ENCODE measurements at places on chromosomes 1 and 21.

- DNase-seq, result peak; percentile 60
Observed at GRCh38 chr21:37711836-37712568, 204.3 kb downstream of the KCNJ6 start.

DNA sequence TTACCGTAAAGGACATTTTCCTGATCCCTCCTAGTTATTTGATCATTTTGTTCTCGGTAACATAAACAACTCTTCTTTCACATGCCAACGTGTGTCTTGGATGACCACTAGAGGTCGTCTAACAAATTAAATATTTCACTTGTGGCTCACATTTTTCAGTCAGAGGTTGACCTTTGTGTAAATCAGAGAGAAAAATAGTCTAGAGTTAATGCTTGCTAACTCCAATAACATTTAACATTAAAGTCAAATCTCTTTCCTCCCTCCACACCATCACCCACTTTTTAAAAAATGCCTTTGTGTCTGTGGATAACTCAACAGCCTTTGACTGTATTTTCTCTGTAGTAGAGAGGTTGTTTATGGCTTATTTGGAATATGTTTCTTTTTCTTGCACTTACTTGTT, 220.5 kb upstream of the B3GALT2 start:
- peak; percentile 36 for DNase-seq

DNA sequence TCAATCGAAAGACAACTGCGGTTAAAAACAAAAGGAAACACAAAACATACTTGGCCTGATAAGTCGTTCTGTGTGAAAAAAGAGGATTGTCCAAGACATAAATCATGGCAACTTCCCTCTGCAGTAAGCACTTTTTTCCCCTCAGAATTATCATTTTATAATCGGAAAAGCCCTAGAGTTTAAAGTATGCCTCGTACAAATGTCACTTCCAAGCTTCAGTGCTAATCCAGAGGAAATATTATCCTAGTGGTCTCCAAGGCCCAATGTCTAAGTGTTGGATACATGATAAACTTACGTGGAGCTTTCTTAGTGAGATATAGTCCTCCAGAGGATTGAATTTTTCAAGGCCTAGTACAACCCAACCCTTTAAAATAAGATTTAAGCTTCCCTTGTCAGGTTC, 11.2 kb upstream of the NTMT2 start:
- no peak for DNase-seq

GRCh38 chr1:236990052-236990445, 14.2 kb downstream of the MT1HL1 start:
- no peak for DNase-seq

DNA sequence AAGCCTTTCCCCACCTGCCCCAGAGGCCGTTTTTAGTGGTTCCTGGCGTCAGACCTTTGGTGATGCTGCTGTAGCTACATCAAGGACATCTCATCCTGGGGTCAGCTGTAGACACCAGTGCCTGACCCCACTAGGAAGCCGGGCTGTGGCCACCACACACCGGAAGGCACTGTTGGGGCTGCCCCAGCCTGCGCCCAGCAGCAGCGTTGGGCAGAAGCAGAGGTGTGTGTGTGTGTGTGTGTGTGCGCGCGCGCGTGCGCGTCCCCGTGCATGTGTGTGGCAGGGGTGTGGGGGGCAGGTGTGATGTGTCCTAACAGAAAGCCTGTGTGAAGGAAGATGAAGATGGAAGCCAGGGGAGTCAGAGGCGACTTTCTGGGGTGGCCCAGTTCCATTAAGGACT, 62.0 kb upstream of the COL6A1 start:
- DNase-seq, result no peak

DNA sequence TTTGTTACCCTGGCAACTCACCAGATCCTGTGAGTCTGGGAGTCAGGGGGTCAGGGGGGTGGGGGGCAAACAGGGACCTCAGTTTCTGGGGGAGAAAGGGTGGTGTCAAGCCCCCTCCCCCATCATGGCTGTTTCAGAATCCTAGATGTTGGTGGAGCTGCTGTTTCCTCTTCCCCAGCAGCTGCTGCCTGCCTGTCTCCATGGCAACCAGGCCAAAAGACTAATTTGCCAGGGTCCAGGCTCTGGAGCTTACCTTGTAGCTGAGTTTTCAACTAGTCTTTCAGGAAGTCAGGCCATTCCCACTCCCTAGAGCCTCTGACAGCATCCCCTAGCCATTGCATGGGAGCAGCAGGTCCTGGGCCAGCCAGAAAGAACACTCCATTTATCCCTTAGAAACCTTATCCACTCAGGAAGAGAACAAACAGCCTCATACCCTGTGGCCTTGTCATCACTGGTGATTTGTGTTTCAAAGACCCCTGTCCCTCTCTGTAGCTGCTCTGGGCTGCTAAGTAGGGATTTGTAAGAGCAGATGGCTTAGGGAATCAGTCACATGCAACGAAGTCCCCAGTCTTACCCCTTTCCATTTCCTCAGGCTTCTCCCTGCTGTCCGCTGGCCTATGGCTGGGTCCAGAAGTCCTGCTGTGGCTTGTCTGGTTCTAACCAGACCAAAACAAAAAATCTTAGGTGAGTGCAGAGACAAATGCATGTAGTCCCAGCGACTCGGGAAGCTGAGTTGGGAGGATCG, 21.5 kb upstream of the STMN1 start:
- DNase-seq, result no peak

DNA sequence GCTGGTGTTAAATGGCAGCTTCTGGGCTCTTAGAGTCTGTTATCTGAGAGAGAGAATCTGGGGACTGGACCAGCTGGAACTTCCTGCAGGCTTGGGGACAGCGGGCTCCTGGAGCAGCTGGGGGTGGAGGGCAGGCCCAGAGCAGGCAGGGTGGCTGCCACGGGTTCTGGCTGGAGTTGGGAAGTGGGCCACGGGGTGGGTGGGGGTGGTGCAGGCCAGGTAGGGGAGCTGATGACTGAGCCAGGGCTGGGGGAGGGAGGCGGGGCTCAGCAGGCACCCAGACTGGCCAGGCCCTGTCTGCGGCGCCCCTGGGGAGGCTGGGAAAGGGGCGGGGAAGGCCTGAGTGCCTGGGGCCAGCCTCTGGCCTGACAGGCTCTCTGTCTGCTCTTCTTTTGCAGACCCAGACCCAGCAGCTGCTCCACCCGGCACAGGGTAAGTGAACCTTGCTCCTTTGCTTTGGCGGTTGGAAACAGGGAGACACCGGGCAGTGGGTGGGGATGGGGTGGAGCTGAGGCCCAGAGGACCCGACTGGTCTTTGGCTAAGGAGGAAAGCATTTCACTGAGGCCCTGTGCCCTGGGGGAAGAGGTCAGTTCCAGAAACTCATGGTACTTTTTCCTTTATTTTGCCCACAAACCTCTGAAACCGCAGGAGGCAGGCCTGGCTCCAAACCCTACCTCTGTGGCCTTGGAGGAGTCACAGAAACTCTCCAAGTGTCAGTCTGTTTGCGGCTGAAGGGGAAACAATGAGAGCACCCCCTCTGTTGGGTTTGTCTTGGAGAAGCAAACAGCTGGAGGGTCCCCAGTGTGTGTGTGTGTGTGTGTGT, 48.8 kb downstream of the ARHGEF10L start:
- no peak for DNase-seq

- DNase-seq, result no peak
Observed at GRCh38 chr1:42135426-42135825, 17.8 kb upstream of the GUCA2B start.

GRCh38 chr21:37593740-37594471, 227.3 kb downstream of the DYRK1A start:
- DNase-seq, result no peak

- no peak for DNase-seq
Observed at GRCh38 chr1:8533907-8534306, 216.0 kb downstream of the SLC45A1 start.

GRCh38 chr1:222014001-222014400, 272.1 kb upstream of the DUSP10 start:
- no peak for DNase-seq

GRCh38 chr1:183002267-183002666, 21.0 kb upstream of the LAMC1 start:
- DNase-seq, result no peak

DNA sequence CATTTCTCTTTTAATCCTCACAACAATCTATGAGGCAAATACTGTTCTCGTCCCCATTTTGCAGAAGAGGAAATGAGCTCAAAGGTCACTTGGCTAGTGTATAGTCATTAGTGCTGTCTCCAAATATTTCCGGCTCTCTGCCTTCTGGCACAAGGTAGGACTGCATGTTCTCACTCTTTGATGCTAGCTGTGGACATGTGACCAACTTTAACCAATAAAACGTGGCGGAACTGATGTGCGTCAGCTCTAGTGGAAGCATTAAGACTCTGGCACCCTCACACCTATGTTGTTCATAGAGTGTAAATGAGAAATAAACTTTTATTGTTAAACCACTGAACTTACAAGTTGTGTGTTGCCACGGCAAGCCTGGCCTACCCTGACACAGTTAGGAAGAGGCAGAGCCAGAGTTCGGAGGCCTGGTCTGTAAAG, 5.0 kb upstream of the KIF21B start:
- DNase-seq, result no peak

- no peak for DNase-seq
Observed at GRCh38 chr1:6427441-6428390, 3.1 kb downstream of the ESPN start.

GRCh38 chr1:64745986-64746940, 1.4 kb downstream of the RAVER2 start:
- no peak for DNase-seq

Data from activated CD8-positive, alpha-beta T cell treated with anti-CD3 and anti-CD28 coated beads, Interleukin-2, amount 10 ng/mL, durations not matched to agents 7 days and 5 days (primary cell).